ENCODE measurements at places on chromosomes 3 and 15. TPM values are rescaled to one million over a fixed set of nuclear protein-coding genes. Genes with fewer than 3 reads are reported as not detected.

GRCh38 chr3:160084998-160085397, 96.4 kb downstream of the IL12A start:
- no peak for DNase-seq

- DNase-seq: no peak
Measured at GRCh38 chr3:38118421-38119247, 18.3 kb downstream of the ACAA1 start.

The GUCA1C gene
- total RNA-seq: not detected

The AADACL2 gene
- total RNA-seq: not detected

The ZMYND10 gene
- total RNA-seq: 10.8 TPM

DNA sequence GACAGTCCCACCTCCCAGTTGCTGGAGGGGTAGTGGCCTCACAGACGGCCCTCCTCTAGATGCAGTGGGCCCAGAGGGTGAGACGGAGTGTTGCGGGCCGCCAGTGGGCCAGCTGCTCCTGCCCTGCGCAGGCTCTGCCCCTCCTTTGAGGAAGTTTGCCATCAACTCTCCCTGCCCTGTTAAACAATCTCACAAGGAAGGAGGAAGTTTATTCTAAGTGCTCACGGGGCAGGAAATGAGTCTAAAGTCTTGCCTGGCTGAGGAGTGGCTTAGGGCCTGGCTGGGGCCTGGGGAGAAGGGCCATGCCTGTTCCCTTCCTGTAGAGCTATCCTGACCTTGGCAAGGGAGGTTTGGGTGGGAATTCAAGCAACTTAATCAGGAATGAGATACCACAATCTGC, at the start of gene FAM3D:
Gene FAM3D, minus strand, starts transcription at position 92 of the 400 bp plus-strand sequence. CDS start 11,211 bp downstream, outside the sequence.
- DNase-seq: no peak

The KBTBD13 gene
- not detected for total RNA-seq

- no peak for DNase-seq
Measured at GRCh38 chr15:97944724-97945123, 15.8 kb upstream of the ARRDC4 start.

DNA sequence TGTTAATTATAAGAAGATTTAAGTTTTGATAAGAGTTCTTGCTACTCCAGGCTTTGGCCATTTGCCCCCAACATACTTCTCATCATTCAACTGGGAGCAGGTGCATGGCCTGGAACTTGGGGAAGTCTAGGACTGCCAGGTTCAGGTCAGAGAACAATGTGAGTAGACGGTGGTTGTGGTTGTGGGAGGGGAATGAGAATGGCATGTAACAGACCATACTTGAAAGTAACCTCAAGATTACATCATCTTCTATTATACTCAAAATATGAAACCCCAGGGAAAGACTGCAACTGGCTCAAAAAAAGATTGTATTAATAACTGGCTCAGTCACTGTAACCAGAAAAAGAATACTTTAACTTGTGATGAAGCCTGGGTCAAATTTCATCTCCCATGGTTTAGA, 364.9 kb upstream of the DPPA4 start:
- no peak for DNase-seq

DNA sequence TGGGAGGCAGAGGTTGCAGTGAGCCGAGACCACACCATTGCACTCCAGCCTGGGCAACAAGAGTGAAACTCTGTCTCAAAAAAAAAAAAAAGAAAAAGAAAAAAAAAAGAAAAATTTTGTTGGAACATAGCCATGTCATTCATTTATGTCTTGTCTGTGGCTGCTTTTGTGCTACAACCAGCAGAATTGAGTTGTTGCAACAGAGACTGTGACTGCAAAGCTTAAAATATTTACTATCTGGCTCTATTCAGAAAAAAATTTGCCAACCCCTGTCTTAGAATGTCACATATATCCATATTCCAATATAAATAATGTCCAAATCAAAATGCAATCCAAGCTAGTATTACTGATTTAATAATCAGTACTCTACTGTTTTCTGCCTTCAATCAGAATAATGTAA, 25.1 kb downstream of the CD80 start:
- DNase-seq: no peak

The NEK10 gene
- not detected for total RNA-seq

DNA sequence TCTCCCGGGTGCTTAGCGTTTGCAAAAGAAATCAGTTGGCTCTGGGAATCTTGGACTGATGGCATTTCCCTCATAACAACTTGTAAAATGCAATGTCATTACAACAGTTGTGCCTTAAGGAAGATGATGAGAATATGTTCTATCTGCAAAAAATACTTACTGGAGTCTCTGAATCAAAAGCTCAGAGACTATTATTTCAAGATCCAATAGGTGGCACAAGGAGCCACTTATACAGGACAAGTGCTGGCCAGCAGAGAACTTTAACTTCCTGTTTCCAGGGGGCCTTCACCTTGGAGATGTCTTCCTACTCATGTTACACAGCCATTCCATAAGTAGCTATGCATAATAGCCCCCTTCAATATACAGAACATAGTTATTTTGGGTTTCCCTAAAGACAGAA, 8.9 kb upstream of the RPS27L start:
- no peak for DNase-seq
